ENCODE measurements at places on chromosomes 3 and 15.

DNA sequence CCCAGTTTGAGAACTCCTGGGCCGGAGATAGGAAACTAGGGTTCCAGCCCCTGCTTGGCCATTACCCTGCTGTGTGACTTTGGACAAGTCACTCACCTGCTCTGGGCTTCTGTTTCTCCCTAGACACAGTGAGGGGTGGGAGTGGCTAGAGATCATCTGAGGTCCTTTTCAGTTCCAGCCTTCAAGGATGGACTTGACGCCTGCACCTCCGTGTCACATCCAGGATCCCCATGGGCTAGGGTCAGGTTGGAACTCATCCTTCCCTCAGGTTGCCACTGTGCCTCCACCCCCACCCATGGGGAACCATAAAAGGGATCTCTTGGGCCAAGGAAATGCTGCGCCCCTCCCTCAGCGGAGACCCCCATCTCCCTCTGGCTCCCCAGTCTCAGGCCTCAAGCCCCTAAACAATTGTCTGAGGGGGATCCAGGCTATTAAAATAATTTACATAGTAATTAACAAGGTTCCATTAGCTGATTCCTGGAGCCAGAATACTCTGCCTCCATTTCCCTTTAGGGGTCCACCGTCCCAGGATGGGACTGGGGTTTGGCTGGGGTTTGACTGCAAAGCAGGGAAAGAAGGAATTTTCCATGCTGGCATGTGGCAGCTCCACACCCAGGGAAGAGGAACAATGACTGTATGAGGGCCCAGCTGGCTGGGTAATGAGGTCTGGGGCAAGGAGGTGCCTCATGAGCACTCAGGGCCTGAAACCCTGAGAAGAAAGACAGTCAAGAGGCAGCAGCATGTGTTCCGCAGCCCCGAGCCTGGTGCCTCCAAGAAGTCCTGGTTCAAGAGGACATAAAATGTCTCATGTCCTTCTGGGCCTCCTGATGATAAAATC is 177.7 kb downstream of the SMAD6 start:
- DNase-seq, result no peak

DNA sequence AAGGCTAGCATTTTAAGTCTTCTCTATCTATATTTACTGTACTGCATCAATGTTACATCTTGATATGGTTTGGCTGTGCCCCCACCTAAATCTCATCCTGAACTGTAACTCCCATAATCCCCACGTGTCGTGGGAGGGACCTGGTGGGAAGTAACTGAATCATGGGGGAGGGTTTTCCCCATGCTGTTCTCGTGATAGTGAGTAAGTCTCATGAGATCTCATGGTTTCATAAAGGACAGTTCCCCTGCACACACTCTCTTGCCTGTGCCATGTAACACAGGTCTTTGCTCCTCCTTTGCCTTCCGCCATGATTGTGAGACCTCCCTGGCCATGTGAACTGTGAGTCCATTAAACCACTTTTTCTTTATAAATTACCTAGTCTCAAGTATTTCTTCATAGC is 161.5 kb downstream of the TBC1D5 start:
- no peak for DNase-seq

DNA sequence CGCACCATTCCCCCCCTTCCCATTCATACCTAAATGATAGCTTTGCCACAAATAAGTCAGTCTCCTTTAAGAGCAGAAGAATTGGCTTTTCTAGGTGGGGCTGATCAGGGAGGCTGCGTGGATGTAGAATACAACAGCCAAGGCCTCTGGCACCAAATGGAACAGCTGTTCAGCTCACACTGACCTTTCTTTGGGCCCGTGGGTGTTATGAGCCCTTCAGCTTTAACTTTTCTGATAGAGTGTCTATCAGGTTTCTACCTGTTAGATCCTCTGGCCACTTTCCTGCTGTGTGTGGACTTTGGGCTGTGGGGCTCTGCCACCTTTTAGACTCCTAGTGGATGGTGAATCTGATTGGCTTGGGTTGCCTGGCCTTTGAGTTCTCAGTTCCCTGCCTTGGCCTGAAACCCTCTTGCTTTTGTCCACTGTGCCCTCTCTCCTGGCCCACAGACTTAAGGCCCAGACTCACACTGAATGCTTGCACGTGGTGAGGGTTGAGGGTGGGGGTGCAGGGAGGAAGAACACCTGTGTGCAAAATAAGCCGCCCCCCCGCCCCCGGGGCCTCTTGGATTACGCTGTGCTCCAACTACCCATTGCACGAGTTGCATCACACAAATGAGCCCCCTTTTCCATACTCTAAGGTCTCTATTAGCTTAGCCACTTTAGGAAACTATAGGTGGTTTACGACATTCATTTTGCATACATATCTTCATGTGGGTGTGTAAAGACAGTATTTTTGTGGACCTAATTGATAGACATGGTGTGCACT is 1.3 kb upstream of the RFX7 start:
- DNase-seq, result no peak

DNA sequence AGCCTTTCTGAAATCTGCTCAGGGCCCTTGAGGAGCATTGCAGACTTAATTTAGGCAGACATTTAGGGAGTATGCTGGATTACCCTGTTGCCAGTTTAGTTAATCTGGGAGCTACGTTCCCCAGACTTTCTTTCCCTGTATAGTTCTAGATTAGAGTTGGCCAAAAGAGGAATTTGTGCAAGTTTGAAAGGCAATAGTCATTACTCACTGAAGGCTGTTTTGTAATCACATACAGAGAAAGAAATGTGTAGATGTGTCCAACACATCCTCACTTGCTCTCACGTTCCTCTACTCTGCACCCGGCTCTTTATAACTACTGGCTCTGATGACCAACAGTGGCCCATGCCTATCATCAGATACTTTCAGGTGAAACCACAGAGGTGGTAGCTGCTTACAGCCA is 24.2 kb downstream of the MASP1 start:
- no peak for DNase-seq

DNA sequence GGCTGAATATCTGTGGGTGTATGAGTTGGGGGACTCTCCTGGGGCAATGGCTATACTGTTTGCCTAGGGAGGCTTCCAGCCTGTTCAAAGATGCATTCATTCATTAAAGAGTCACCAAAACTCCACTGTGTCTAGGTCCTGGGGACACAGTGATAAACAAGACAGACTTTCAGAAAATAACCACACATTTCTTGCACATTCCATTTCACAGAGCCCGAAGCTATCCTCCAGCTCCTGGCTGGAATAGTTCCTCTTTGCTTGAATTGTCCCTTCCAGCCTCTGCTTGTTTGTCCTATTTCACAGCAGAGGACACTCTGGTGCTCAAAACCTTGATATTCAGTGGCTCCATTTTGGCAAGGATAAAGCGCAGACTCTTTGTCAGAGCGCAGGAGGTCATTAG is 61.7 kb upstream of the ITGA11 start:
- no peak for DNase-seq

DNA sequence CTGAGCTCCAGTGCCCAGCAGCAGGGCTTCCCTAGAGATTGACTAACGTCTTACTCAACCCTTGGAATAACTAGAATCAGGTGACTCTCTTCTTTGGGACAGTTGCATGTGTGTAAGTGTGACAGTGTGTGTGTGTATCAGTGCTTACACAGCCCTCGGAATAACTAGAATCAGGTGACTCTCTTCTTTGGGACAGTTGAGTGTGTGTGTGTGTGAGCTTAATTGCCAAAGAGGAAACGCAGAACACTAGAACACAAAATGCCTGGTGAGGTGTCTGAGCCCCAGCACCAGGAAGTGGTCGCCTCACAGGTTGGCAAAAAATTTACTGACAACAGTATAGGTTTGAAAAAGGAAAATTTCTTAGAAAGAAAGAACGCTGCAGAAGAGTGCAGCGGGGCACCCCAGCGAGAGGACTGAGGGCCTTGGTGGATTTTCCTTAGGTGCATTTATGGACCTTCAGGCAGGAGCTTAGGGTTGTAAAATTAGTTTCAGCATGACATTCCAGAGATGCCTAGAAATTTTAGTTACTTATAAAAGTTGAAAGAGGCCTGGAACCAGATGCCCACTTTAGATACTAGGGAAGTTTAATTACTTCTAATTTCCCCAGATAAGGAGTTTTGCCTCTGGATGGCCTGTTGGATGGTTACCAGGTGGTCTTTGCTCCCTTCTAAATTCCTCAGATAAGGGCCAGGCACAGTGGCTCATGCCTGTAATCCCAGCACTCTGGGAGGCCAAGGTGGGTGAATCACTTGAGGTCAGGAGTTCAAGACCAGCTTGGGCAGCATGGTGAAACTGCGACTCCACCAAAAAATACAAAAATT is 3.7 kb upstream of the WDR82 start:
- DNase-seq, result no peak

GRCh38 chr3:9732080-9732739 is 675 bp downstream of the BRPF1 start:
- peak; percentile 49 for DNase-seq

- DNase-seq, result no peak
Observed at GRCh38 chr3:193883551-193883950, 252.4 kb upstream of the HES1 start.

GRCh38 chr15:32838338-32838737 is 120.5 kb downstream of the GREM1 start:
- DNase-seq, result no peak
